ENCODE measurements at places on chromosomes 7 and 10.

DNA sequence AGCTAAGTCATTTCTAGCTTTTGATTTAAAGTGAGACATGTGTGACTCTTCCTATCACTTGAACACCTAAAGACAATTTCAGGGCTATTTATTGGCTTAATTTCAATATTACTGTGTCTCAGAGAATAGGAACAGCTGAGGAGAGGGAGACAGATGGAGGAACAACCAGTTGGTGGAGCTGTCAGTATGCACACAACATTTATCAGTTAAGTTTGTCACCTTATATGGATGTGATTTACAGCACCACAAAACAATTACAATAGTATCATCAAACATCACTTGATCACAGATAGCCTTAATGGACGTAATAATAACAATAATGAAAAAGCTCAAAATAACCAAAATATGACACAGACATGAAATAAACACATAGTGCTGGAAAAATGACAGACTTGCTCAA is 129.6 kb downstream of the NPSR1 start:
- no peak for DNase-seq

- DNase-seq = peak; percentile 81
These were observed 636 bp downstream of the PDCD4 start for GRCh38 chr10:110872145-110872983.

- DNase-seq = peak; percentile 70
These were observed 80.3 kb upstream of the ARID5B start for GRCh38 chr10:61821153-61821552.

- no peak for DNase-seq
These were observed 207.3 kb upstream of the LRGUK start for GRCh38 chr7:133919810-133920209.

GRCh38 chr7:100632951-100633717 is 8.2 kb downstream of the TFR2 start:
- DNase-seq = peak; percentile 68

DNA sequence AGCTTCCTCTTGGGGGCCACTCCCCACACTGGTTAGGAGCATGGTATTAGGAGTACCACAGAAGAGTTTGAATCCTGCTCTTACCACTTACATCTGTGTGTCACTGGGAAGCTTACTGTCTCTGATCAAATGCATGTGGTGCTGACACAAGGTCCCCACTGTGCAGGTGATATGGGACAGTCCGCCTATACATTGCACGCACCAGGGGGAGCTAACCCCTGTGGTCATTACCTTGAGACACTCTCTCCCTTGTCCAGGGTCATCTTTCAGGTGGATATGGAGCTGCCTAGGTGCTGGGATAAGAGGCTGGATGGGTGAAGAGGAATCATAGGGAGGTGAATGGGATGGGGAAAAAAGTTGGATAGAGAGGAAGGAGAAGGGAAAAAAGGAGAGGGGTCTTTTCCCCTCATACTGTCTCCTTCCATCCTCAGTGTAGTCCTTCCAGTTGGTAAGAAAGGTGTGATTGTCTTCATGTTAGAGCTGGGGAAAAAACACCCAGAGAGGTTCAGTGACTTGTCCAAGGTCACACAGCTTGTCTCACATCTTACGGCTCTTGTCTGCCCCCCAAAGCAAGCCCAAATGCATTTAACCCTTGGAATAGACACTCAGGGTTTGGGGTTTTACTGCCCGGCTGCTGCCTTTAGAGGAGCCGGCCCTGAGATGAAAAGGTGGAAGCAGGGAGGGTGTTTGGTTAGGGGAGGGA is 125.9 kb downstream of the CDH23 start:
- no peak for DNase-seq

DNA sequence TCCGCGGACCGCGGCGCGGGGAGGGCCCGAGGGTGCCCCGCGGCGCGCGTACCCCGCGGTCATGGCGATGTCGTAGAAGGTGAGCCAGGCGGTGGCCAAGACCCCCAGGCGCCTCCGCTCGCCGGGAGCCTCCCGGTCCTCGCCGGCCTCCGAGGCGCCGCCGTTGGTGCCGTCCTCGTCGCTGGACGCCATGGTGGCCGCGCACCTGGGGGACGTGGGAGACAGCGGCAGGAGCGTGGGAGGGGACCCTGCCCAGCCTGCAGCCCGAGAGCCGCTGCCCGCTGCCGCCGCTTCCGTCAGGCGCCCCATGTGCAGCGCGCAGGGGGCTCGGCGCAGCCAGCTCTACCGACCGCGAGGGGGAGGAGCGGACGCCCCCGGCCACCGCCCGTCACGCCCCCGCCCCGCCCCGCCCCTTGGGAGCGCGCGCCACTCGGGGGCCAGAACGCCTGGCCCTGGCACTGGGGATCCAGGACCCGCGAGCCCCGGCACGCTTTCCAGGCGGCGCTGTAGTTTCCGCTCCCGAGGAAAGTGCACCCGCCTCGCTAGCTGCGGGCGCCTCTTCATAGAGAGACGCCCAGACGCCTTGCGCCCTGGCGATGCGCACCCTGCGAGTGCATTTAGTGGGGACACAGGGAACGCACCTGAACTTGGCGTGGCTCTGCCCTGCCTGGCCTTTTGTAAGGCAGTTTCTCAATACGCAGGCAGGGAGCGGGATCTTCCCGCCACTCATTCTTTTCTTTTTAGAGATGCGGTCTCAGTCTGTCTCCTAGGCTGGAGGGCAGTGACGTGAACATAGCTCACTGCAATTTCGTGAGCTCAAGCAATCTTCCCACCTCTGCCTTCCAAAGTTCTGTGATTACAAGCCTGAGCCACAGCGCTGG is at the start of gene HACD1:
Gene HACD1, minus strand, starts transcription at position 344 of the 881 bp plus-strand sequence. Its CDS starts 35 bp downstream, at position 309.
- DNase-seq = peak; percentile 84

DNA sequence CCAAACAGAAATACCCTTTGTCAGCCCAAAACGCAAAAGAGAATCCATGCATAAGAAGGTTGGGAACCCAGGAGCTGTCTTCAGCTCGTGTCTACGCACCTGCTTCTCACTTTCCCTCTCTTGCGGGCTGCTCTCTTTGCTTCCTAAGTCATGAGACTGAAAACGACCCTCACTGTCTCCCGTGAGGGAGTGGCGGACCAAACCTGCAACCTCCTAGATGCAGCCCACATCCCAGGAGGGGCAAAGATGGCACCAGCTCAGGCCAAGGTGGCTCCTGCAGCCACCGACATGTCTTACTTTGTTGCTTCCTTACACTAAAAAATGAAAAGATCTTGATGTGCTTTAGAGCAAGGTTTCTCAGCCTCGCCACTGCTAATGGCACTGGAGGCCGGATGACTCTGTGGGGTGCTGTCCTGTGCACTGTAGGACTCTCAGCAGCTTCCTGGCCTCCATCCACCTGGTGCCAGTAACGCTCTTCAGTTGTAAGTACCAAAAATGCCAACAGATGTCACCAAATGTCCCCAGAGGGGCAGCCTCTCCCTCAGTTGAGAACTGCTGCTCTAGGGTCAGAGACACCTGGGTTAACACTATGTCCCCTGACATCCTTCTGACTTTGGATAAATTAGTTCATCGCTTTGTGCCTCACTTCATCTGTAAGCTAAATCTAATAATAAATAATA is 179.8 kb upstream of the PFKP start:
- no peak for DNase-seq

- no peak for DNase-seq
These were observed 196.4 kb upstream of the ZNF32 start for GRCh38 chr10:43845121-43845520.

DNA sequence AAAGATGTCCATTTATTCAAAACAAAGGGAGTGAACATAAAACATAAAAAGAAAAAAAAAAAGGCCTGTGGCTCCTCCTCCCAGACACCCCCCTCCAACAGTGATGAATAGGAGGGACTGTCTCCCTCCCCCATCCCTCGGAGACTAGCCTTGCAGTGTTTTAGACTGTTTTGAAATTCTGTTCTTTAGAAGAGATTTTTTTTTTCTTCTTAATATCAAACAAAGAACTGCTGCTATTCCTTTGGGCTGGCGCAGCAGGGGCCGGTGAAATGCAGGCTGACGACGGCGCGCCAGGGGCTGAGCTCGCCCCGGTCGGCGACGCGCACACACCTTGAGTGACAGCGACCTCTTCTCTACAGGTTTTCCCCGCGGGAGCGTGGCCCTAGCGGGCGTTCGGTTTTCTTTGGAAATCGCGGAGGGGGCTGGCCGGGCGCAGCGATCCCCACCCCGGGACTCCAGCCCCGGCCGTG is at the start of gene LANCL2:
Gene LANCL2, plus strand, starts transcription at position 133 of the 470 bp plus-strand sequence. CDS start 689 bp downstream, outside the sequence.
- peak; percentile 39 for DNase-seq

- DNase-seq = no peak
These were observed 241.6 kb downstream of the NSUN6 start for GRCh38 chr10:18409599-18410397.
